ENCODE measurements at places on chromosomes 16 and 17. TPM values are rescaled to one million over a fixed set of nuclear protein-coding genes. Genes with fewer than 3 reads are reported as not detected.
A peak's percentile ranks its signal among the peaks of the same experiment; 100 is the strongest.

ITGB4 gene
- polyA plus RNA-seq: 29.4 TPM

COG8 gene
- polyA plus RNA-seq: 44.5 TPM

KAT8 gene
- 82.1 TPM for polyA plus RNA-seq

SDR42E1 gene
- 11.9 TPM for polyA plus RNA-seq

GAS2L2 gene
- not detected for polyA plus RNA-seq

KRTAP9-8 gene
- polyA plus RNA-seq: not detected

PLCG2 gene
- polyA plus RNA-seq: 6.8 TPM

TPSG1 gene
- not detected for polyA plus RNA-seq

DNA sequence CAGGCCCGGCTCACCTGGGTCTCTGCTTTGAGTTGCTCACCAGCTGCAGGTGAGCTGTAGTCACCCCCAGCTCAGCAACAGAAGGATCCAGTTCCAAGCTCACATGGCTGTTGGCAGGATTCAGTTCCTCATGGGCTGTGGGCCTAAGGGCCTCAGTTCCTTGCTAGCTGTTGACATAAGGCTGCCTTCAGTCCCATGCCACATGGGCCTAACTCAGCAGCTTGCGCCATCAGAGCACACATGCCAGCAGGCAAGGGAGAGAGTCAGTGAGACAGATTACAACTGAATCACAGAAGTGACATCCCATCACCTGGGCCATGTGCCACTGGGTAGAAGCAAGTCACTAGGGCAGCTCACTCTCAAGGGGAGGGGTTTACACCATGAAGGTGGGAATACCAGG is 24.7 kb downstream of the PSMD7 start:
- no peak for DNase-seq

DNA sequence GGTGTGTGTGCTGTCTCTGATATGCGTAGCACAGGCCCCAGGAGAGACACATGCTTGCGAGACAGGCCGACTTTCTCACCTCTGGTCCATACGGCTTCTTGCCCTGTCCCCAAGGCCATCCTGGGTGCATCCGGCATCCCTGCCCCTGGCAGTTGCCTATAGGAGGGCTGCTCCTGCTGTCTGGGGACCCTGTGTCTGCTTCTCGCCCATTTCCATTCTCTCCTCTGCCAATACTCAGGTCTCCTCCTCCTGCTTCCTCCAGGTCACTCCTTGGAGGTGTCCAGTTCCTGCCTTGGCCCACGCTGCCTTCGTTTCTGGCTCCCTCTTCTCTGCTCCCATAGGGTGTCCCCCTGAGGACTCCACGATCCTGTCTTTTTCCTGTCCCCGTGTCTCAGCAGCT is 89.0 kb downstream of the DNAH17 start:
- no peak for DNase-seq

DNA sequence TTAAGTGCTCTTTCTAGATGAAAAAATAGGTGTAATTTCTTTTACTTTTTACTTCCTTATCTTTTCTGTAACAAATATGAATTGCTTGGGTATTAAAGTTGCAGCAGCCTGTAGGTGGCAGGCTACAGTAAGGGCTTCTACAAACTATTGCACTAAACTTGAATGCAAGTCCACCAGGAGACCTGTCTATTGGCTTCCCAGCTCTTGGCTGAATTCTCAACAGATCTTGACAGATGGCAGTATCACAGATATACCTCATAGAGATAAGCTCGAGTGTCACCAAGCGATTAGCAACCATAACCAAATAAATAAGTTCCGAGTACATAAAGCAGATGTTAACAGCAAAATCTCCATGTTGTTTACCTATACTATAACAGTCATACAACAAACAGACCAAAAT is 5.9 kb downstream of the BBS2 start:
- DNase-seq: peak; percentile 56

DNA sequence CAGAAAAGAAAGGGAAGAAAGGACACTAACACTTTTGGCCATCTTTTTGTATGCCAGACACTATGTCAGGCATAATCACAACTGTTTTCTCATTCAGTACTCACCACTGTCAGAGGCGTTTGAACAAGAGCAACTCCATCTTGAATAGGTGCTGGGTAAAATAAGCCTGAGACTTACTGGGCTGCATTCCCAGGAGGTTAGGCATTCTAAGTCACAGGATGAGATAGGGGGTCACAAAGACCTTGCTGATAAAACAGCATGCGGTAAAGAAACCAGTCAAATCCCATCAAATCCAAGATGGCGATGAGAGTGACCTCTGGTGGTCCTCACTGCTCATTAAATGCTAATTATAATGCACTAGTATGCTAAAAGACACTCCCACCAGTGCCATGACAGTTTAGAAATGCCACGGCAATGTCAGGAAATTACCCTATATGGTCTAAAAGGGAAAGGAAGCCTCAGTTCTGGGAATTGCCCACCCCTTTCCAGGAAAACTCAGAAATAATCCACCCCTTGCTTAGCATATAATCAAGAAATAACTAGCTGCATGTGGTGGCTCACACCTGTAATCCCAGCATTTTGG is 14.9 kb upstream of the LYRM9 start:
- DNase-seq: no peak

GRCh38 chr16:70482624-70483023 is 28.2 kb downstream of the FCSK start:
- DNase-seq: no peak

DNA sequence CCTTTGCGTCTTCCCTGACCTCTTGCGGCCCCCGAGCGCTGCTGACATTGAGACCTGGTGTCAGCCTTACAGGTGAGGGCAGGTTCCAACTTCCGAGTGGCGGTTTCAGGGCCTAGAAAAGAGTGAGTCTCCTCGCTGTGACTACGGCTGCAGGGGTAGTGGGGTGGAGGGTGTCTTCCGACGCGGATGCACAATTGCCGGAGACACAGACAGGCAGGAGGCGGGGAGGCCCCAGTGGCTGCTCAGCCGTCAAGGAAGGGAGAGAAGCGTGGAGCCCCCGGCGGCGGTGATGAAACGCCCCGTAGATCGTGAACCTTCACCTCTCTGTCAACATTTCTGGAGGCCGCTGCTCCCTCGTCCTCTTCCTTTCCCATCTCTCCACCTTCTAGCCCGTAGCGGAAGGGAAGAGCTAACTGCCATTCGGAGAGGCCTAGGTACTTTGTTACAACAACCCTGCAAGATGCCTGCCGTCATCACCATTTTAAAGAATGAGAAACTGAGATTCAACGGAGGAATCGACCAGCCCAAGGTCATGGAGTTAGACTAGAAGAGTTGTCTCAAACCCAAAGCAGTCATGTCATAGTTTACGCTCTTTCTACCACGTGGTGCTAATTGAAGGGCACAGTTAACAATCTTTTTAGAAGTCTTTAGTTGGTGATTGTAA is 485 bp downstream of the DNAJA3 start:
- DNase-seq: no peak

- peak; percentile 53 for DNase-seq
Measured at GRCh38 chr16:84520725-84521496, 16.5 kb upstream of the MEAK7 start.

DNA sequence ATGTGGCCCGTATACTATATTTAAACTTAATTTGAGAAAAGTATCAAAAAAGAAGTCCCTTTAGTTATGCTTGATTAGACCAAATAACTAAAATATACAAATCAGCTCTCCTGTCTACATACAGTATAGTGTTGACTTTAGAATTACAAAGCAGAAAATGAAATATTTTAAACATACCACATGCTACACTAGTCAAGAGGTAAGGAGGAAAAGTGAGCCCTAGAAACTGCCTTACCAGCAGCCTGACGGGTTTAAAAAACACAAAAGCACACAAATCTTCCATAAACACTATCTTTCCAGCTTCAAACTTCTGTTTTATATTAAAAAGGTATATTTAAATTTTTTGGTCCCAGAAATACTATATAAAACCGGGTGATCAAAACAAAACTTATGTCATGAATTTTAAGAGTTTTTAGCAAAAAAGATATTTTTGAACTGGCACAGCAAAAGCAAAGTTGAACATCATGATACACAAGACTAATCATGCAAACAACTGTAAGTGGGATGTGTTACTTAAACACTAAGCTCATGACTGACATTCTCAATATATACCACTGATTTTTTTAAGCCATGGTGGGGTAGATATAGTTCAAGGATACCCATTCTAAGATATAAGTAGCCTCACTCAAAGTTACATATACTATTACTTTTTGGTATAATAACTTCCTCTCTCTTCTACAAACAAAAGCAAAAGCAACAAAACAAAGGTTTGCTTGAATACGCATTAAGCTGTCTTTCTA is 11.8 kb downstream of the KLHL10 start:
- no peak for DNase-seq

GRCh38 chr17:41544491-41544892 is 16.4 kb upstream of the KRT19 start:
- peak; percentile 86 for DNase-seq

- no peak for DNase-seq
Measured at GRCh38 chr16:7027401-7027800, 305.2 kb upstream of the RBFOX1 start.

- DNase-seq: no peak
Measured at GRCh38 chr16:66446737-66447136, 19.6 kb downstream of the BEAN1 start.

GRCh38 chr16:31356566-31357323 is 1.8 kb downstream of the ITGAX start:
- no peak for DNase-seq
